ENCODE measurements at places on chromosomes 1 and 21.

DNA sequence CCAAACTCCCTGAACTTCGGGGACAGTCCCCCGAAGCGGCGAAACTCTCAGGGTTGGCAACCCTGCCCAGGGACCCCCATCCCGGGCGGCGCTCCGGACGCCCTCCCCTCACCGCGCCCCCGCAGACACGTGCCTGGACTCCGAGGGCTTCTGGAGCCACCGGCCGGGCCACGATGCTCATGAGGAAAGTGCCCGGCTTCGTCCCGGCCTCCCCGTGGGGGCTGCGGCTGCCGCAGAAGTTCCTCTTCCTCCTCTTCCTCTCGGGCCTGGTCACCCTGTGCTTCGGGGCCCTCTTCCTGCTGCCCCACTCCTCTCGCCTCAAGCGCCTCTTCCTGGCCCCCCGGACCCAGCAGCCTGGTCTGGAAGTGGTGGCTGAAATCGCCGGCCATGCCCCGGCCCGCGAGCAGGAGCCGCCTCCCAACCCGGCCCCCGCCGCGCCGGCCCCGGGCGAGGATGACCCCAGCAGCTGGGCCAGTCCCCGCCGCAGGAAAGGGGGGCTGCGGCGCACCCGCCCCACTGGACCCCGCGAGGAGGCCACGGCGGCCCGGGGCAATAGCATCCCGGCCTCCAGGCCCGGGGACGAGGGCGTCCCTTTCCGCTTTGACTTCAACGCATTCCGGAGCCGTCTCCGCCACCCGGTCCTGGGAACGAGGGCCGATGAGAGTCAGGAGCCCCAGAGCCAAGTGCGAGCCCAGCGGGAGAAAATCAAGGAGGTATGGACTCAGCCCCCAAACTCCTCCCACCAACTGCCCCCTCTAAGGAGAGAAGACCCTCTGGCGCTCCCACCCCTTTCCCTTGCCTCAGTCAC, 1.2 kb downstream of the MAN1C1 start:
- DNase-seq, result no peak

DNA sequence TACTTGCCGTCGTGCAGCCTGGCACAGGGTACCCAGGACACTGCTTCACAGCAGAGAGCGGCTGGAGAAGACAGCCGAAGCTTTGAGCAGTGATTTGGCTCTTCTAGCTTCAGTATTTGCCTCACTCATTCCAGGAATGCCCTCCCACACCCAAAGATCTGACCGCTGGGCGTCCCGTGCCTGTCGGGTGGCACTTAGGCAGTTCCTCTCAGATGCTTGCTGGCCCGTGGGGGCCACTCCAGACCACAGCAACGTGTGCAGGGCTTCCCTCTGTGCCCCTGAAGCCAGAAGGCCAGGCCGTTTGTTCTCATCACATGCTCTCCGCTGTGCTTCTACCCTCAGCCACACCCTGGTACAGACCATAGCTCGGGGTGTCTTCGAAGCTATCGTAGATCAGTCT, 17.0 kb downstream of the RRP1B start:
- no peak for DNase-seq

DNA sequence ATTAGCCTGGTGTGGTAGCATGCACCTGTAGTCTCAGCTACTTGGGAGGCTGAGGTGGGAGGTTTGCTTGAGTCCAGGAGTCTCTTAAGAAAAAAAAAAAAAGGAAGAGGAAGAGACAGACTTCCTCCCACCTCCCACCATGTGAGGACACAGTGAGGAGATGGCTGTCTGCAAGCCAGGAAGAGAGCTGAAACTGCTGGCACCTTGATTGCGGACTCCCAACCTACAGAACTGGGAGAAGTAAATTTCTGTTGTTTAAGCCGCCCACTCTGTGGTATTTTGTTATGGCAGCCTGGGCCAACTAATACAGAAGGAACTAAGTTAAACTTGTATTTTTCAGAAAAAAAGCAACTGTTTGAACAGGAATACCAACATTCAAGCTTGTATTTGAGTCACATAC, 21.7 kb downstream of the DOP1B start:
- DNase-seq, result no peak

GRCh38 chr1:3809680-3810079, 13.4 kb upstream of the LRRC47 start:
- DNase-seq, result no peak

DNA sequence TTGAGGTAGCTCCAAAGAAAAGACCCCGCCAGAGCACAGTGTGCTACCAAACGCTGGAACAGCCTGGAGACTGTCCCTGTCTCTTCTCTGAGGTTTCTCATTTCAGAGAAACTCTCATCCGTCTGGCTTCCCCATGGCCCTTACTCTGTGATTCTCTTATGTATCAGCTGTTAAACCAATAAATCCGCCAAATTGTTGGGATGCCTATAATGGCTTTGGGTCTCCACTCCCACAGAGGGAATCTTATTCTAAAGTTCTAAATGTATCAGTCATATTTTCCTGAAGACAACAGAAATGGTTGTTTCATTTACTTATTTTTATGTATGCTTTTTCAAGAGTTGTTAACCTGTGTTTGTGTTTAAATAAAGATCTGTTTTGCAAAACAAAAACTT, 4.0 kb downstream of the ERG start:
- no peak for DNase-seq

- DNase-seq, result no peak
Observed at GRCh38 chr1:64323054-64323453, 119.6 kb downstream of the UBE2U start.

GRCh38 chr21:25561668-25562641, 45.3 kb downstream of the MRPL39 start:
- DNase-seq, result no peak

GRCh38 chr1:202603435-202603834, 106.8 kb downstream of the SYT2 start:
- no peak for DNase-seq

DNA sequence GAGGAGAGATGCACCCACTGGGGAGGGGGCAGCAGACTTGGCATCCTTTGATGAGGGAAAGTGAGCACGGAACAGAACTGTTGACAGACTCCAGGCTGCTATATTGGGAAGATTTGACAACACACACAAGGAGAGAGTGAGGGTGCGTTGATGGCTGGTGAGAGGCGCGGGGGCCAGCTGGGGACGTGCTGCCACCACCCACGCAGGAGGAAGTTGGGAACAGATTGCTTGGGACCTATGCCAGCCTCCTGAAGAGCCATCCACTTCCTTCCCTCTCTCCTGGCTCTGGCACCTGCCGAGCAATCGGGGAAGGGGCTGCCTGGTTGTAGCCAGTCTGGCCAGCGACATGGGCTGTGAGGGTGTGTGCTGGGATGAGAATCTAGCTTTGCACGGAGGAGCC, 223.7 kb upstream of the CSF3R start:
- DNase-seq, result no peak

DNA sequence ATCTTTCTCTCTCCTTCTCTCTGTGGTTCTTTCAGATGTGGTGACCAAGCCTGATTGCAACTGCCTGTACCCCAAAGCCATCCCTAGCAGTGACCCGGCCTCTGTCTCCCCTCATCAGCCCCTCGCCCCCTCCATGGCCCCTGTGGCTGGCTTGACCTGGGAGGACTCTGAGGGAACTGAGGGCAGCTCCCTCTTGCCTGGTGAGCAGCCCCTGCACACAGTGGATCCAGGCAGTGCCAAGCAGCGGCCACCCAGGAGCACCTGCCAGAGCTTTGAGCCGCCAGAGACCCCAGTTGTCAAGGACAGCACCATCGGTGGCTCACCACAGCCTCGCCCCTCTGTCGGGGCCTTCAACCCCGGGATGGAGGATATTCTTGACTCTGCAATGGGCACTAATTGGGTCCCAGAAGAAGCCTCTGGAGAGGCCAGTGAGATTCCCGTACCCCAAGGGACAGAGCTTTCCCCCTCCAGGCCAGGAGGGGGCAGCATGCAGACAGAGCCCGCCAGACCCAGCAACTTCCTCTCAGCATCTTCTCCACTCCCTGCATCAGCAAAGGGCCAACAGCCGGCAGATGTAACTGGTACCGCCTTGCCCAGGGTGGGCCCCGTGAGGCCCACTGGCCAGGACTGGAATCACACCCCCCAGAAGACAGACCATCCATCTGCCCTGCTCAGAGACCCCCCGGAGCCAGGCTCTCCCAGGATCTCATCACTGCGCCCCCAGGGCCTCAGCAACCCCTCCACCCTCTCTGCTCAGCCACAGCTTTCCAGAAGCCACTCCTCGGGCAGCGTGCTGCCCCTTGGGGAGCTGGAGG, 12.7 kb downstream of the CSF1 start:
- no peak for DNase-seq

GRCh38 chr1:11654137-11654938, at the start of the genes FBXO2 and FBXO44:
FBXO2 (minus strand) TSS chr1:11654429; CDS start chr1:11654340, 89 bp downstream.
FBXO44 (plus strand) TSS chr1:11654877; CDS start chr1:11655836, 959 bp downstream.
- DNase-seq, result no peak

GRCh38 chr1:220698607-220699016, 8.4 kb downstream of the C1orf115 start:
- DNase-seq, result no peak

DNA sequence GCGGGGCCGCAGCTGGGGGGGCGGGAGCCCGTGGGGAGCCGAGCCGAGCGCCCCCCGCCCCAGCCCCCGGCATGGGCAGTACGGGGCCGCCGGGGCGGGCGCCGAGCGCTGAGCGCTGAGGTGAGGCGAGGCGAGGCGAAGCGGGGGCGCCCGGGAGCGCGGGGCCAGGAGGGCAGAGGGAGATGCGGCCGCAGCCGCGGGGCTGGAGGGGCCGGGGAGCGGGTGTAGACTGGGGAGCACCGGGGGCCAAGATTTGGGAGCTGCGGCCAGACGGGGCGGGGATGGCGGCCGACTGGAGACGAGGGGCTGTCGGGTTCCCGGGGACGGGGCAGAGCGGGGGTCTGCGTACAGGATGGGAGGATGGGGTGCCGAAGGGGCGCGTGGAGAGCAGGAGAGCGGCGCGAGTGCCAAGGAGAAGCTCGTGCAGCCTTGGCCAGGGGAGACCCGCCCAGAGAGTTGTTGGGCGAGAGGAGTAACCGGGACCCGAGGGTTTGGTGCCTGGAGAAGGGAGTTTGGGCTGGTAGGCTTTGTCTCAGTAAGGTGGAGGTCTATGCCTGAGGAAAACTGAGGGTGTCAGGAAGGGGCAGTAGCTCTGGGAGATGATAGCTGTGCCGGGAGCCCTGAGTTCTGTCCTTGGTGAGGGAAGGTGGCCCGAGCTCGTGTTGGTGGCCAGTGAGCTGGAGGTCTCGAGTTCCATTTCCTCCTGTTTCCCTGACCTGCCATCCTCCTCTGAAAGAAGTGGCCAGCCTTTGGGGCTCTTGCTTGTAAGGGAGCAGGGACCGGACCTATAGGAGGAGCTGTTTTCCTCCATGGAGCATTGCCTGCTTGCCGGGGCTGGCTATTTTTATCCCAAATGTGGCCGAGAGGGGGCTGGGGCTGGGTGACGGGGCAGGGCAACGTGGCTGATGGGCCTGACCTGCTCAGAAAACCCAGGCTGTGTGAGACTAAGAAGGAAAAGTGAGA, 539 bp downstream of the ATP8B2 start:
- DNase-seq, result peak; percentile 55

GRCh38 chr1:12798911-12799310, 7.7 kb downstream of the PRAMEF1 start:
- no peak for DNase-seq

- DNase-seq, result no peak
Observed at GRCh38 chr1:172277989-172278388, 142.5 kb upstream of the C1orf105 start.

DNA sequence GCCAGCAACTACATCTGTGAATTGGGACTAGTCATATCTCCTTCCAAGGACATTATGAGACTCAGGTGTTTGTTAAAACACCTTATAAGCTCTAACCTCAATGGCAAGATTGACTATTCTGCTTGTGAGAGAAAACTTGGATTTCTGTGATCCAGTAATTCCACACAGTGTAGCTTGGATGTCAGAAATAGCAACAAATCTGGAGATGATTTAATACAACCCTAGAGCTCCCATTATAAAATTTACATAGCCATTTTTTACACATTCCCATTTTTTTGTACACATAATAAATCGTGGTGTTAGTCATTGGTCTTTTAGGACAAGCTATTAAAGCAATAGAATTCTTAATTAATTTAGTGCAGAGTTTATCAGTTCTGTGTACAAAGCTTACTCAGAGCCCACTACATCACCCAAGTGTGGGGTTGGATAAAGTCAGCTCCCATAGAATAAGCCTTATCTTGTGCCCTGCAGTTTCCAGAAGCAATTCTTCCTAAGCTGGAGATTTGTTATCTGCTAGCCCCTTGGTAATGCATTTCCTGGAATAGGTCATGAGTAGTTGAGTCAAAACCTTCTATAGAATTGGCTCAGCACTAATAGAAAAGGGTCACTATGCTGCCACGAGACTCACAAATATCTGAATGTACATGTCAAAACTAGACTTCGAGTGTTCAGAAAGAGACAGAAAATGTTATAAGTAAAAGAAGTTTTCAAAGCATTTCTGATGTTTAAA, 434.0 kb upstream of the RUNX1 start:
- no peak for DNase-seq

GRCh38 chr1:154290921-154291320, 18.5 kb downstream of the HAX1 start:
- DNase-seq, result peak; percentile 3

DNA sequence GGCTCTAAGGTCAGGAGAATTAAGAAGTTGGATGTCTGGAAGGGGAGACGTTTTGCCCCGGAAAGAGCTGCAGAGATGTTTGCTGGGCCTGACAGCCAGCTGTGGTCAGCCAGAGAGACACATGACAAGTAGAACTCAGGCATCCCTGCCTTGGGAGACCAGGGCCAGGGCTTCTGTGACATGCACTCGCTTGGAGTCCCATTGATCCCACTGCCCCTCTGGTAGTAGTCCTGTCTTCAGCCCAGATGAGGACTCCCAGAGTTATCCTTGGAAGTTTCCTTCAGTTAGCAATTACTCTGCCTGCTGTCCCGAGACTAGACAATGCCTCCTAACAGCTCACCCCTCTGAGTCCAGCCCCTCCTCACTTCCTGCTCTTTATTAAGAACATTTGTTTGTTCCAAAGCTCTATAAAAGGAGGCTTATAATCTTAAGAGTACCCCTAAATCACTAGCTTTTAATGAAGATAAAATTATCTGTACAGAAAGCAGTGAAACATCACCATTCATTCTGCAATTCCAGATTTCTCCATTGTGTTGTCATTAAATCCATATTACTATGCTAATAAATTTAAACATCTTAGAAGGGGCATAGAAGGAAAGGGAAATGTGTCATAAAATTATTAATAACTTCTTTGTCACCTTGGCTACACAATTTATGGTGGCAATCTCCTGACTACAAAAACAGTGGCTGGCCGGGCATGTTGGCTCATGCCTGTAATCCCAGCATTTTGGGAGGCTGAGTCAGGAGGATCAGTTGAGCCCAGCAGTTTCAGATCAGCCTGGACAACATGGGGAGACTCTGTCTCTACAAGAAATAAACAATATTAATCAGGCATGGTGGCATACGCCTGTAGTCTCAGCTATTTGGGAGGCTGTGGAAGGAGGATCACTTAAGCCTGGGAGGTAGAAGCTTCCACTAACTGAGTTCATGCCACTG, 94.2 kb downstream of the KCNK1 start:
- DNase-seq, result no peak

- no peak for DNase-seq
Observed at GRCh38 chr21:28402616-28402989, 590.1 kb downstream of the LTN1 start.

GRCh38 chr1:40818264-40818961, 34.8 kb downstream of the KCNQ4 start:
- no peak for DNase-seq

DNA sequence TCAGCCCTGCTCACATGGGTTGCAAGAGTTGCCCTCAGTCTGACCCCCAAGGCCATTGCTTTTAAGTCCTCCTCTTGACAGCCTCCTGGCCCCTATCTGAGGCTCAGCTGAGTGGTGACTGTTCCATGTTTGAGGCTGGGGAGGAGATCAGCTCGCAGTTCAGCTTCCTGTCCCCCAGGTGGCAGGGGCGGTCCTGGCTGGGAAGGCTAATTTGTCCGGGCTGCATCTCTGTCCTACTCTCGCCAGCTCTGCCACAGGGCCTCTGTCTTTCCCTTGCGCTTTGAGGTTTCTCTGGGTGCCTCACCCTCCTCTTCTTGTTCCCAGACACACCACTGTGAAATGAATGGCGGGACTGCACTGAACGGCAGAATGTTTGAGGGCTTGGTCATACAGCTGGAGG, 157.3 kb downstream of the KCNJ6 start:
- no peak for DNase-seq
